ENCODE measurements at places on chromosomes 2 and 18. TPM values are rescaled to one million over a fixed set of nuclear protein-coding genes. Genes with fewer than 3 reads are reported as not detected.
A peak's percentile ranks its signal among the peaks of the same experiment; 100 is the strongest.

DNA sequence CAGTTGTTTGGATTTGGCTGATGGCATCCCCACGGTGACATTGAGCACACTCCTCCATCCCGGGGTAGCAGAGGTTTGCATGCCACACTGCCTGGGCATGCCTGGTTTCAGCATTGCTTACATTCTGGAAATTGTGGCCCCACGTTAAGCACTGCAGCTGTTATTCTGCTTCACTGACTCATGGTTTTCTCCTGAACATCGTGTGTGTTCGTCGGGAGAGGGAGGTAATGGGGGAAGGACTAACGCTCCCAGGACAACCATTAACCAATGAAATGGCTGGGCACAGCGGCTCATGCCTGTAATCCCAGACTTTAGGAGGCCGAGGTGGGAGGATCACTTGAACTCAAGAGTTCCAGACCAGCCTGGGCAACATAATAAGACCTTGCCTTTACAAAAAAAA, 28.2 kb upstream of the YWHAQ start:
- peaks cover under 1% of the 10 kb centered on the region for H3K27me3 ChIP-seq
- no peak for DNase-seq
- peaks cover 41% of the 10 kb centered on the region for H3K4me1 ChIP-seq
- no peak overlapping the region for H3K27ac ChIP-seq

DNA sequence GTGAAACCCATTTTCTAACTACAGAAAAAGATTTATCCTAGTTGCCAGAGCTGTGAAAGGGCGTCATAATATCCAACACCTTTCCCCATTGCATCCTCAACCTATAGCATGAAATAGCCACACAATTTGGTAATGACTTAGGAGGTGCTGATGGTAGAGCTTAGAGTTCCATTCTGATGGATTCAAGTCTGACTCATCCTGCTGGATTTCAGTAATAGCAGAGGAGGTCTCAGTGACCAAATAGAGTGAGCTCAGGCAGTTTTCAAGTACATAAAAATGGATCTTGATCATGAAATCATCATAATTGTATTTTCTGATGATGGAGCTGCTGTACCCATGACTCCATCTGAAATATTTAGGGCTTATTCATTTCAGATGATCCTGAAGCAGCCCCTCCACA, 270.7 kb upstream of the KLHL29 start:
- H3K4me3 ChIP-seq = no peak overlapping the region
- DNase-seq = no peak
- H3K27ac ChIP-seq = no peak overlapping the region
- no peaks in the 10 kb centered on the region for H3K4me1 ChIP-seq

- H3K27me3 ChIP-seq = peaks cover 25% of the 10 kb centered on the region
- H3K36me3 ChIP-seq = no peaks in the 10 kb centered on the region
- no peak for DNase-seq
- no peaks in the 10 kb centered on the region for H3K4me1 ChIP-seq
- no peak overlapping the region for H3K4me3 ChIP-seq
These were observed 71.2 kb downstream of the MEP1B start for GRCh38 chr18:32261003-32261402.

DNA sequence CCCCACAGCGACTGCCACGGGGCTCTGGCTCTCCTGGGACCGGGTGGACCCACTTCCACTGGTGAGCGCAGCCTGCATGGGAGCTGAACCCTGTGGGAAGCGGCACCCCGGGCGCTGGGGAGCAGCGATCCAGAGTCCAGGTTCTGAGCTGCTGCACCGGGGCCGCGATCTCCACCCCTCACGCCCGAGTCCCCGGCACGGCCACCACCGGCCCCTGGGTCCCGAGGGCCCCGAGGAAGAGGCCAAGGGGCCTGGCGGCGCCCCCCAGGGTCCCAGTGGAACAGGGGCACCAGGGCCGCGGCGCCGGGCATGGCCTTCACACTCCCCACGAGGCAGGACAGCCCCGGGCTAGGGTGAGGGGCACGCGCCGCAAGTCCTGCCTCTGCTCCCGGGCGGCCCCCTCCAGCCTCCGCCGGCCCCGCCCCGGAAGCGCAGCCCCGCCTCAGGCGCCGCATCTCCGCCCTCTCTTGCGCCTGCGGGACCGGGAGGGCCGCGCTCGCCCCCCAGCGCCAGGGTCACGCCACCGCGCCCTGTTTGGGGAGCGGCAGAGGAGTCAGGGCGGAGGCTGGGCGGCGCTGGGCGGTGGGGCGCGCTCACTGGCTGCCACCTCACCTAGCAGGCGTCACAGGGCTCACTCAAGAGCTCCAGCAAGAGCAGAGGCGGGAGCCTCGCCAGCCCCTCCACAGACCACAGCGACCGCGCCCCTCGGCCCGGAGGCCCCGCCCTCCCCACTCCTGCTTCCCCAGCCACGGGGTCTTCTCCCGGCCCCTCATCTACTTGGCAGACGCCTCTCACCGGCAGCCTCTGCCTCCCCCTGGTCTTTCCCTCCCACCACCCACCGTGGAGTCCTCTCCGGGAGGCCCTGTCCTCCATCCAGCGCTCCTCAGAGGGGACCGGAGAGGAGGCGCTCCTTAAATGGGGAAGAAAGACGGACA, 26.8 kb downstream of the THAP4 start:
- H3K27ac ChIP-seq = peak overlapping the region; percentile 87
- H3K4me1 ChIP-seq = peaks cover 26% of the 10 kb centered on the region
- no peaks in the 10 kb centered on the region for H3K27me3 ChIP-seq
- H3K4me3 ChIP-seq = peak overlapping the region; percentile 62
- H3K36me3 ChIP-seq = peaks cover 4% of the 10 kb centered on the region
- peak; percentile 92 for DNase-seq

GRCh38 chr2:214232271-214232670, 178.6 kb upstream of the VWC2L start:
- H3K36me3 ChIP-seq = no peaks in the 10 kb centered on the region
- H3K4me1 ChIP-seq = no peaks in the 10 kb centered on the region
- DNase-seq = no peak
- no peak overlapping the region for H3K4me3 ChIP-seq
- no peak overlapping the region for H3K27ac ChIP-seq
- H3K27me3 ChIP-seq = no peaks in the 10 kb centered on the region

DNA sequence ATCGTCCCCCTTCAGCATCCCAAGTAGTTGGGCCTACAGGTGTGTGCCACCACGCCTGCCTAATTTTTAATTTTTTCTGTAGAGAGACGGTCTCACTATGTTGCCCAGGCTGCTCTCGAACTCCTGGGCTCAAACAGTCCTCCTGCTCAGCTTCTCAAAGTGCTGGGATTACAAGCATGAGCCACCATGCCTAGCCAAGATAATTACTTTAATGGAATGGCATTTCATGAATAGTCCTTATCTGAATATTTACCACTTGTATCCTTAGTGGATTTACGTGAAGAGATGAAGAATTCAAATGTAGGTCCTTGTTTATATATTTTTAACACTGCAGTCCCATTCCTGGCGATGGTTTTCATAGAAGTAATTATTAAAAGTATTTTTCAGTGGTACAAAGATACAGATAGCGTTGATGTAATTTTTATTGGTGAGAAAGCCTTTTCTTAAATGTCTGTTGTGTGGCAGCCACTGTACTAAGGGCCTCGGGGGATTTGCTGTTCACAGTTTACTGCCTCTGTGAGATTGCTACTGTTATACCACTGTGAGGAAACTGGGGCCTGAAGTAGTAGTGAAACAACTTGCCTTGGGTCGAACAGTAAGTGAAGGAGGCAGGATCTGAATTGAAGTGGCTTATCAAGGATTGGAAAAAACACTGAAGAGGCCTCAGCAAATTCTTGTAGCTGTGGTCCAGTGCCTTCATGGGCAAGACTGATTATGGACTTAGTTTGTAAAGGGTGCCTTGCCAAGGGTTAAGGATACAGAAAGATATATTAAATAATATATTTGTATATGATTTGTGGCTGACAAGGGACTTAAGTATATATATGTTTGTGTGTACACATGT, 151.2 kb downstream of the PRPF40A start:
- peaks cover 4% of the 10 kb centered on the region for H3K27me3 ChIP-seq
- H3K4me1 ChIP-seq = no peaks in the 10 kb centered on the region
- no peaks in the 10 kb centered on the region for H3K36me3 ChIP-seq
- H3K4me3 ChIP-seq = no peak overlapping the region
- DNase-seq = no peak
- no peak overlapping the region for H3K27ac ChIP-seq

DNA sequence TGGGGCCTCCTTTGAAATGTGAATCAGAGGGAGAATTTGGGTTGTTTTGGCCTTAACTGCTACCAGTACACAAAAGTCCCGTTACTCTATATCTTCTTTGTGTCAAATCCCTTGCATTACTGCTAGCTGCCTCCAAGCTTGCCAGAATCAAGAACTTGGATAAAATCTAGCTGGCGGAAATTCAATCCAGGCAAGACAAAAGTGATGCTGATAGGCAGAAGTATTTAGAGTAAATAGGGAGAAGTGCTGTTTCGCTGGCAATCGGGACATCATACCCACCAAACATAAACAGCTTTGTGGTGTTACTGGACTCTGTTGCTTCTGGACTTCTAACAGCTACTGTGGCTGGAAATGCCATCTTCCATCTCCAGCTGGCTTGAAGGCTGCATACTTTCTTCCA, 2.5 kb downstream of the IFIH1 start:
- H3K27ac ChIP-seq = no peak overlapping the region
- no peak for DNase-seq
- H3K27me3 ChIP-seq = no peaks in the 10 kb centered on the region

GRCh38 chr2:157735532-157735931, 106.9 kb upstream of the ACVR1C start:
- no peak overlapping the region for H3K27ac ChIP-seq
- peaks cover 73% of the 10 kb centered on the region for H3K36me3 ChIP-seq
- H3K4me1 ChIP-seq = peaks cover 10% of the 10 kb centered on the region
- DNase-seq = no peak
- H3K27me3 ChIP-seq = no peaks in the 10 kb centered on the region

- H3K36me3 ChIP-seq = peaks cover 35% of the 10 kb centered on the region
- no peaks in the 10 kb centered on the region for H3K27me3 ChIP-seq
These were observed 55.2 kb downstream of the RASGRP3 start for GRCh38 chr2:33531549-33532059.

- DNase-seq = no peak
- no peaks in the 10 kb centered on the region for H3K27me3 ChIP-seq
- H3K36me3 ChIP-seq = peaks cover 69% of the 10 kb centered on the region
- H3K4me1 ChIP-seq = peaks cover 64% of the 10 kb centered on the region
- no peak overlapping the region for H3K4me3 ChIP-seq
- H3K27ac ChIP-seq = peak overlapping the region; percentile 41
These were observed 11.5 kb downstream of the VPS4B start for GRCh38 chr18:63410792-63411191.

DNA sequence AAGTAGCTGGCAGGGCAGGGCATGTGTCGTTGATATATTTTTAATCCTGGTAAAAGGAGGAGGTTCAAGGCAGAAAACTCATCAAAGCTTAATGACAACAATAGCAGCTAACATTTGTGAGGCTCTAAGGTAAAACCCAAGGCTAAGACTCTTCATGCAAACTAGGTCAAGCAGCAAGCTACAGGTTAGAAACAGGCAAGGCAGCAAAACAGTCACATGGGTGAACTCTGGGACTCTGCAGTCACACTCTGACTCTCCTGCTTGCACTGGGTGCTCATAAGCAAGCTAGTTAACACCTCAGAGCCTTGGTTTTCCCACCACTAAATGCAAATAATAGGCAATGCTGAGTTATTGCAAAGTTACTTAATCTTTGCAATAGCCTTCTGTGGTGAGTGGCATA, 7.9 kb downstream of the IL1RN start:
- no peaks in the 10 kb centered on the region for H3K36me3 ChIP-seq
- H3K27me3 ChIP-seq = no peaks in the 10 kb centered on the region
- H3K4me3 ChIP-seq = no peak overlapping the region
- no peak for DNase-seq
- H3K4me1 ChIP-seq = peaks cover 33% of the 10 kb centered on the region
- no peak overlapping the region for H3K27ac ChIP-seq

DNA sequence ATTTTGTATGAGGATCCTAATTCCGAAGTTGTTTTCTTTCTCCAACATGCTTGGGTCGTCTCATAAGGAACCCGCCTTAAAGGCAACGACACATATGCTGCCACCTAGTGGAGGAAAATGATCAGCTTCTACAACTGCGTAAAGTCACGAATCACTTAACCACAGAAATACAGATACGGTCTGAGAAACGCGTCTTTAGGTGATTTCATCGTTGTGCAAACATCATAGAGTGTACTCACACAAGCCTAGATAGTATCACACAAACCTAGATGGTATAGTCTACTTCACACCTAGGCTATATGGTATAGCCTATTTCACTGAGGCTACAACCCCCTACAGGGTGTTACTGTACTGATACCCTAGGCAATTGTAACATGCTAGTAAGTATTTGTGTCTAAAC, 13.1 kb downstream of the GNLY start:
- H3K4me3 ChIP-seq = no peak overlapping the region
- peaks cover 21% of the 10 kb centered on the region for H3K27me3 ChIP-seq
- peak overlapping the region; percentile 73 for H3K27ac ChIP-seq
- peaks cover 51% of the 10 kb centered on the region for H3K4me1 ChIP-seq

GRCh38 chr2:28979576-28980366, 1.3 kb upstream of the TOGARAM2 start:
- no peaks in the 10 kb centered on the region for H3K36me3 ChIP-seq
- H3K4me1 ChIP-seq = no peaks in the 10 kb centered on the region
- H3K27ac ChIP-seq = peak overlapping the region; percentile 9
- no peak for DNase-seq
- H3K27me3 ChIP-seq = no peaks in the 10 kb centered on the region

DNA sequence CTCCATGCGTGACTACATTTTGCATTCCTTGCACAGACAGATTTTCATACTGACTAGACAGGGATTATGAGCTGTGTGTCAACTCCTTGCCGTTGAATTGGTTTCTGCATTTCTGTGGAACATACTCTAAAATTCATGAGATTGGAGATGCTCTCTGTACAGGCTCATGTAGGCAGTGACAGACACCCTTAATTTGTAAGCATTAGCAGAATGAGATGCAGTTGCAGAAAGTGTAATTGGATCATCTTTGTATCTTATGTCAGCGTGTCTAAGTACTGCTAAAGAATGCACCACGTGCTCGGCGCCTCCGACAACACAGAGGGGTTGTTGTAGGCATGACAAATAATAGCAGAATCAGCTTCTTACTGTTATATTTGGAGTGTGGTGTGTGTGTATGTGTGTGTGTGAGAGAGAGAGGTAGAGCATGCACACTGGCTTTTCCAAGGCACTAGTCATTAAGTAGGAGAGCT, 212.4 kb downstream of the CMPK2 start:
- H3K36me3 ChIP-seq = no peaks in the 10 kb centered on the region
- no peak for DNase-seq
- H3K27ac ChIP-seq = no peak overlapping the region

OSR1 gene
- not detected for total RNA-seq

VAMP8 gene
- 149 TPM for total RNA-seq

TMEM185B gene
- 20.8 TPM for total RNA-seq

C1GALT1C1L gene
- total RNA-seq = not detected

ABCA12 gene
- total RNA-seq = not detected

DUSP19 gene
- 0.92 TPM for total RNA-seq

ACMSD gene
- total RNA-seq = not detected

CCDC141 gene
- 14.6 TPM for total RNA-seq

GREB1 gene
- total RNA-seq = 0.29 TPM

ALKAL2 gene
- not detected for total RNA-seq

MAP3K19 gene
- not detected for total RNA-seq

All from activated CD4-positive, alpha-beta T cell treated with anti-CD3 and anti-CD28 coated beads, Interleukin-2, amount 10 ng/mL, durations not matched to agents 7 days and 5 days (primary cell).